ENCODE measurements at places on chromosomes 12 and 14.

- DNase-seq, result no peak
These were observed 797.1 kb downstream of the NRXN3 start for GRCh38 chr14:78967111-78967809.

DNA sequence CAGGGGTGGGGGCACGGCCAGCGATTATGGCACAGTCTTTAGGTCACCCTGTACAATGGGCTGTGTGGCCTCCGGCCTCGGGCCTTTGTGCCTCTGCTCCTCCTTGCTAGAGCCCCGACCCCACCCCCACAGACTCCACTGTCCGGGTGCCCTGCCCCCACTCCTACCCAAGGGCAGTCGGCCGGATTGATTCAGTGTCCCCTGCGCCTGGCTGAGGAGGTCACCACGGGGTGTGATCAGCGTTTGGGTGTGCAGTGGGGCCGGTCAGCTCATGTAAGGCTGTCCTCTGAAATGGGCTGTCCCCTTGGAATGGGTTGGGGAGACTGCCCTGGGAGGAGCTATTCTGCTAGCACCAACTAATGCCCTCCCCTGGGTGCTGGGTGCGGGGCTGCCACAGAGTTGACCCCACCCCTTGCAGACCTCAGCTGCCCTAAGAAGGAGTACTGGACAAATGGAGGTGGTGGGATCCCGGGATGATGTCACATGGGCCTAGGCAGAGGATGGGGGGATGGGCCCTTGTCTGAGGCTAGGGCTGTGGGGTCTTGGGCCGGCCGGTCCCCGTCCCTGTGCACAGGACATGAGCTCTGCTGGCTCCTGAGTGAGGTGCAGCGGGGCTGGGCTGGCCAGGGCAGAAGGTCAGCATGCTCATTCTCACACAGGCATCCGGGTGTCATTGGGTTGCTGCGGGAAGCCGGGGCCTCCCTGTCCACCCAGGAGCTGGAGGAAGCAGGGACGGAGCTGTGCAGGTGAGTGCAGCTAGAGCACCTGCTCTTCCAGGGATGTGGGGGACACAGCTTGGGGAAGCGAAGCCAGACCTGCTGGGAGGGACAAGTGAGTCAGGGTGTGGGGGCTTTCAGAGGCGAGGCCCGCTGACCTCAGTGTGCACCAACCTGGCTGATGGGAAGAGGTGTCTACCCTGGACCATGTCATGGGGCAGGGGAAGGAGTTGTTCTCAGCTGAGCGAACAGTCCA, 23.4 kb downstream of the ASPG start:
- DNase-seq, result no peak

DNA sequence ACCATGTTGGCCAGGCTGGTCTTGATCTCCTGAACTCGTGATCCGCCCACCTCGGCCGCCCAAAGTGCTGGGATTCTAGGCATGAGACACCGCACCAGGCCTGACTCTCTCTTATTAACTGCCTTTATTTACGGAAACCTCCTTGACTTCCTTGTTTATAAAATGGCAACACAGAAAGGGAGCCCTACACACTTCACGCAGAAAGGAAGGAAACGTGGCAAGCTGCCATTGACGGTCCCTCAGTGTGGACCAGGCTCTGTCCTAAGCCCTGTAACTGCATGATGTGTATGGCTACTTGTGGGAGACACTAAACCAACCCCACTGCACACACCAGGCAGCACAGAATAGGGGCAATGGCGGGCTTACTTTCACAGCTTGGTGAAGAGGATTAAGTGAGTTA, 11.7 kb downstream of the CINP start:
- DNase-seq, result no peak

GRCh38 chr14:63759456-63759855, 31.6 kb upstream of the SGPP1 start:
- DNase-seq, result no peak

DNA sequence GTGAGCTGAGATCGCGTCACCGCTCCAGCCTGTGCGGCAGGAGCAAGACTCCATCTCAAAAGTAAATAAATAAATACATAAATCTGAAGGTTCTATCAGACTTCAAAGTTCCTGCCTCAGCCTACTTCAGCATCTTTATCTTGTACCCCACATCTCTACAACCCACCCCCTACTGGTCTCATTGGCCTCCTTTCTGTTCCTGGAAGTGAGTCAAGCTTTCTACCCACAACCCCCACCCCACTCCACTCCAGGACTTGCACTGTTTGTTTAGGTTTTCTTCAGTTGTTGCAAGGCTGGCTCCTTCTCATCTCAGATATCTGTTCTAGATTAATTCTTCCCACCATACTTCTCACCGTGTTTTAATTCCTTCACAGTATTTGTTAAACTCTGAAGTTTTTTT, 714 bp upstream of the PSMC6 start:
- DNase-seq, result no peak

GRCh38 chr14:91372671-91373495, 44.7 kb downstream of the CCDC88C start:
- no peak for DNase-seq

DNA sequence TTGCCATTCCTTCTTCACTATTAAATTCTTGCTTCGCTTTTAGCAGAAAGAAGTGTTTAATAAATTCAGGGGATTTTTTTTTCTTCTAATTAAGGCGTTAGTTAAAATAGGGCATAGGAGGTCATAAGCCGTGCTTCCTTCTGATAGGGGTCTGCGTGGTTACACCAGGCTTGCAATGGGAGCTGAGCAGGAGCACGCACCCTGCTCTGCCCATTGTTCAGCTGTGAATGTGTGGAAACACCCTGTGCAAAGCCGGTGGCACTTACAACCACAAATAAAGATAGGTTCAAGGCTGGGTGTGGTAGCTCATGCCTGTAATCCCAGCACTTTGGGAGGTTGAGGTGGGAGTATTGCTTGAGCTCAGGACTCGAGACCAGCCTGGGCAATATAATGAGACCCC, 162.1 kb downstream of the PRKCH start:
- DNase-seq, result no peak

- no peak for DNase-seq
These were observed 20.4 kb upstream of the ATP5MC2 start for GRCh38 chr12:53696285-53696654.

GRCh38 chr14:90780519-90780918, 35.7 kb downstream of the TTC7B start:
- DNase-seq, result no peak

DNA sequence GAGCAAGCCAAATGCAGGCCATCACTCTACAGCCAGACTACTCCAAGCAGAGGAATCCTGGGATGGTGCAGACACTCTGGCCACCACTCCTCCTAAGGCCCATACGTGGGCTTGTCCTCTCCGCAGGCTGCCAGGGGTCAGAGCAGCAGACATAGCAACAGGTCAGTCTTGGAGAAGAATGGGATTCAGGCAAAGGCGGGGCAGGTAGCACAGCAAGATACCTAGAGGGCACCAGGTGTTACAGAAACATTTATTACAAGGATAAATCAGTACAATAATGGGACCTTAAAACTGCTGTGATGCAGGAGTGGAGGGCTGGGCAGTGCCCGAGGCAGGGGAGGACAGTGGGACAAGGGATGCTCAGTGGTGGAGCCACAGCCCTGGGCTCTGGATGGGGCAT, 20.3 kb downstream of the SYNDIG1L start:
- no peak for DNase-seq

GRCh38 chr12:71029302-71029701, 108.8 kb upstream of the PTPRR start:
- DNase-seq, result no peak

- no peak for DNase-seq
These were observed 6.0 kb downstream of the KITLG start for GRCh38 chr12:88574278-88574677.

DNA sequence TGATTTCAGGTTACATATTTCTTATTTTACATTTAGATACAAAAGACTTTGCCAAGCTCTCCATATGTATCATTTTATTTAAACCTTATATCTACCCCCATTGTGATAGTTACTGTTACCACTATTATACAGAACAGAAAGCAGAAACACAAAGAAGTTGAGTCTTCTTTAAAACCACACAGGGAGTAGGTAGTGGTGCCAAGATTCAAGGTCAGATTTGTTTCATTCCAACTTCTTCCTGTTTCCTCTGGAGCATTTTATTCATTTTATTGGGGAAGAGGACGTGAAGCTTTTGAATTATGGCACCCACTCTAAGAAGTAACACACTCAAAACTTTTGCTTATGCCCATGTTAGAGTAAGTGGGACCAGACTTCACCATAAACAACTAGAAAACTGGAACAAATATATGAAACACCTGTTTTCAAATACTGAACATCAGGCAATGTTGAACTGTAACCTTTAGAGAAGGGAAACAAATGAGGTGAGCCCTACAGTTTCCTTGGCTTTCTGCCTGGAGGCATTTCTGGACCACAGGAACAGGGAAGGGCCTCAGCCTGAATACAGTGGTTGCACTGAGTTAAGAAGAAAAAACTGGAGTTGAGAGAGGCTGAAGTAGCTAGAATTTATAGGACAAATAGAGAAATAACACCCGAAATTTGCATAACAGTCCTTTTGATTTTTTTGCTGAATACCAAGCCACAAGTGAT, 160.4 kb upstream of the SSTR1 start:
- DNase-seq, result no peak

DNA sequence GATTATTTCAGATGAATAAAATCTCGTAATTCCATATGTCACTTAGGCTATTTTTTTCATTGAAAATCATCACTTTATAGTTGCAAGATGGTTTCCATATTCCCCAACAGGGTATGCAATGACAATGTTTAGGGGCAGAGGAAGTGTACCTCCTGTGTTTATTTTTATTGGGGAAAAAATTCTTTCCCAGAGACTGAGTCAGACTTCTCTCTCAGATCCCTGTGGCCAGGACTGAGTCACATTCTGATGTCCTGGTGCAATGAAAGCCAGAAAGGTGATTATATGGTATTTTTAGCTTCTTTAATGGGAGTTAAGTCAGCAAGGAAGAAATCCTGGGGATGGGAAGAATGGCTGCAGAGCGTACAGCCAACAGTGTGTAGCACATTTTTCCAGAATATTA, 196.9 kb upstream of the ALG10 start:
- no peak for DNase-seq

- DNase-seq, result peak; percentile 45
These were observed 3.2 kb upstream of the SYNE3 start for GRCh38 chr14:95519699-95520098.

DNA sequence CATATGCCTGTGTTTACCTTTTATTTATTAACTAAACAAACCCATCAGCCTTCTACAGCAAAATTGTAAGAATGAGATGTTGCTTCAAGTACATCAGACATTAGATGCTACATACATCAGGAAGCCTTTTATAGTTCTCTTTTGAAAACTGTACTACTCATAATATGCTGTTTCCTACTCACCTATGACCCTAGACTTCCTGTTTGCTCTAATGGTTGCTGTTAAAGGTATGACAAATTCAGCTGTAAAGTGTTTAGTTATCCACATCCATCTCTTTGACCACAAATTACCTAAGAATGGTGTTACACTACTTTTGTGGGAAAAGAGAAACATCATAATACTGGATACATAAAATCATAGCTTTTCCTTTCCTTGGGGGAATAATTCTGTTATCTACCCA, 220.0 kb downstream of the RAD51B start:
- no peak for DNase-seq

- no peak for DNase-seq
These were observed 179.0 kb downstream of the FOXN3 start for GRCh38 chr14:89237921-89238529.

GRCh38 chr12:11147420-11147819, 13.0 kb upstream of the TAS2R30 start:
- DNase-seq, result no peak

DNA sequence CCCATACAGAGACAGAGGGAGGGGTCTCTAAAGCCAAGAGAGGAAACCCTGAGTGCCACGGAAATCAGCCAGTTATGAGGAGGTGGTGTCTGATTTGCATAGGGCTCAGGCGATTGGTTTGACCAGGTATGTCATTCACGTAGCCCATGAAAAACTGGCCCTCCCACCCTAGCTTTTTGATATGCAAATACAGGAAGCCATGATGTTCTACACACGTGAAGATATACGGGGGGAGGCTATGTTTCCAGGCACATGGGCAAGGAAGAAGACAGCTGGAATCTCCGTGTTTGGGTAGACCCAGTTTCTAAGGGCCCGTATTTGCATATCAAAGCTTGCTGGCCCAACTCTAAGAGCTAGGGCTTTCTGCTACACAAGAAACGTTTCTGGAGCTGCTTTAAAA, 717.8 kb upstream of the SEL1L start:
- DNase-seq, result no peak

- no peak for DNase-seq
These were observed 19.4 kb upstream of the FAIM2 start for GRCh38 chr12:49923035-49923644.

GRCh38 chr12:47312808-47313426, 233.2 kb upstream of the AMIGO2 start:
- DNase-seq, result no peak

DNA sequence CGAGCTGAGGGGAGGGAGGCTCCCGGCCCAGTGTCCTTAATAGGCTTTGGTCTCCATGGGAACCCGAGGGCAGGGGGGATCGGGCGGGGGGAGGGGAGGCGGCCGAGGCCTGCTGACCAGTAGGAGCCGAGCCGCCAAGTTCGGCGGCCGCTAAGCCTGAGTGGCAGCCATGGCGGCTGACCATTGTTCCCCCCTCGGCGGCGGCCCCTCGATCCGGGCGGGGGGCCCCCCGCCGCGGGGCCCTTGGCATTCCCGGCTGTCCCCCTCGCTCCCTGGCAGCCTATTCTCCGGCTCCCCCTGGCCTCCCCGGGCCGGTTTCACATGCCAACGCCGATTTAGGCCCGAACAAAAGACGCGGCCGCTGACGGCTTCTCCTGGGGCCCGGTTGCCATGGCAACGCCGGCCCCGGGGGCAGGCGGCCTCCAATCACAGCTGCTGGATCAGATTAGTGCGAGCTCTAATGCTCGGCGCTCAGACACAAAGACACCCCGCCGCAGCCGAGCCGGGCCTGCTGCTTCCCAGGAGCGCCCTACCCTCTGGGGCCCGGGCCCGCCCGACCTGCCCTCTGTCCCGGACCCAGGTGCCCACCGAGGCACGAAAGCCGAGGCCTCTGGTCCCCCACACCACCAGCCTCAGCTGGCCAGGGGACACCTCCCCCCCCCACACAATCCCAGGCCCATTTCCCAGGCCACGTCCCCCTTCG, 7.3 kb downstream of the MSI1 start:
- no peak for DNase-seq

All from stimulated activated CD4-positive, alpha-beta T cell treated with anti-CD3 and anti-CD28 coated beads, Interleukin-15, amount 100 ng/mL, for 1 hour (primary cell).